ENCODE measurements at places on chromosomes 16 and 17.

- DNase-seq = no peak
Measured at GRCh38 chr17:35082073-35082657, 18.7 kb upstream of the RFFL start.

- no peak for DNase-seq
Measured at GRCh38 chr16:66754819-66755218, 3.4 kb upstream of the DYNC1LI2 start.

DNA sequence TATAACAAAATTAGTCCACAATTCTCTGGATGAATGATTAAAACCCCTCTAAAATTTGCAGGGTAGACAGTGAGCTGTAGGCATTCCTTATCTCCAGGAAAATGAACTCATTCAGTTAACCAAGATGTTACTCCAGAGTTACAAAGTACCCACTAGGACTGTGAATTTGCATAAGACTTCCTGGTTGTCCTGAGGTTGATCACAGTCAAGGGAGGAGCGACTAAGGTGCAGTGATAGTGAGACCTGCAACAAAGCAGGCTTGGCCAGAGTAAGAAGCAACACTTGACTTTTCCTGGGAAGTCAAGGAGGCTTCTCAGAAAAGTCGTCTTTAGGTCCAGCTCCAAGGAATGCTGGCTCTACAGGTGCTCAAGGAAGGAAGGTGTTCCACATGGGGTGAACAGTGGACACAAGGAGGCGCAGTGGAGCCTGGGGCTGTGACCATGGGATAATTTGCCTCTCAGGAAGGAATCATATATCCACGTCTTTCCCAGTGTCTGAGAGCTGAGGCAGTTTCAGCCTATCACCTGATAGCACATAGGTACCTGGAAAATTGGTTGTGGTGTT is 821.1 kb upstream of the EEF2KMT start:
- DNase-seq = no peak

DNA sequence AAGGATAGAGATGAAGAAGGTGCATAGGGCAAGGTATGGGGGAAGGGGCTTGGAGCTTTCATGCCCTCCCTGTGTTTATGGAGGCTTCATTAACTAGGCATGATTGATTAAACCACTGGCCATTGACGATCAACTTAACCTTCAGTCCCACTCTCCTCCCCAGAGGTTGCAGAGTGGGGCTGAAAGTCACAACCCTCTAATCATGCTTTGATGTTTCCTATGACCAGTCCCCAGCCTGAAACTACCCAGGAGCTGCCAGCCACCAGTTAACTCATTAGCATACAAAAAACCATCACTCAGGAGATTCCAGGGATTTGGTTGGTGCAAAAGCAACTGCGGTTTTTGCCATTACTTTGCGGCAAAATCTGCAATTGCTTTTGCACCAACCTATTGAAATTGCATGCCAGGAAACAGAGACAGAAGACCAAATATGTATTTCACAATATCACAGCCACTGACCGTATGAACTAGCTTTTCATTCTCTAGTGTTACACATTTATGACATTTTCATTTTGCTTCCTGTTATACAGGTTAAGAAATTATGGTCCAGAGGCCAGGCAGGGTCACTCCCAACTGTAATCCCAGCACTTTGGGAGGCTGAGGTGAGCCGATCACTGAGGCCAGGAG is 5.4 kb downstream of the GFOD2 start:
- DNase-seq = no peak
